ENCODE measurements at places on chromosomes 1 and 21. TPM values are rescaled to one million over a fixed set of nuclear protein-coding genes. Genes with fewer than 3 reads are reported as not detected.

- no peak for DNase-seq
Observed at GRCh38 chr21:14718951-14719350, 172.8 kb upstream of the SAMSN1 start.

GRCh38 chr1:34872133-34872503 is 12.6 kb upstream of the SMIM12 start:
- no peak for DNase-seq

GRCh38 chr1:108190001-108190634 is 10.0 kb downstream of the SLC25A24 start:
- no peak for DNase-seq

DNA sequence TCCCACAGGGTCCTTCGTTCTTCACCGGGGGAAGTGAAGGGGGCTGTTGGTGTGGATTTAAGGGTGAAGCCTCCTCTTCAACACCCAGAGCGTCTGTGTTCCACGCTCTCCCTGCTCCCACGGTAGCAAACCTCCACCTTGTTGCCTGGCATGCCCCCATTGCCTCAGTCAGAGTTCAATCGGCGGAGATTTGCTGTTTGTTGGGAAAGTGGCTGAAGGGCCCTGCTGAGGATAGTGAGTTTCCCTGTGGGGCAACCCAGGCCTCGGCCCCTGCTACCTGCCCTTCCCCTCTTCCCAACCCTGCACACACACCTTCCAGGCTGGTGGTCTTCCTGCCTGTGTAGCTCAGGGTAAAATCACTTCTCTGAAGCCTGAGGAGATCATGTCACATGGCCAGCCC is 60.5 kb downstream of the TOR1AIP2 start:
- no peak for DNase-seq

- DNase-seq, result no peak
Observed at GRCh38 chr21:45518742-45519141, 23.5 kb downstream of the SLC19A1 start.

Gene KRTAP21-2
- not detected for total RNA-seq

Gene ANGPTL1
- total RNA-seq, result not detected

Gene LGALS8
- 62.0 TPM for total RNA-seq

Gene ATP1A2
- total RNA-seq, result 0.07 TPM

Measured in kidney epithelial cell (primary cell).